ENCODE measurements at places on chromosomes 11 and 22.

DNA sequence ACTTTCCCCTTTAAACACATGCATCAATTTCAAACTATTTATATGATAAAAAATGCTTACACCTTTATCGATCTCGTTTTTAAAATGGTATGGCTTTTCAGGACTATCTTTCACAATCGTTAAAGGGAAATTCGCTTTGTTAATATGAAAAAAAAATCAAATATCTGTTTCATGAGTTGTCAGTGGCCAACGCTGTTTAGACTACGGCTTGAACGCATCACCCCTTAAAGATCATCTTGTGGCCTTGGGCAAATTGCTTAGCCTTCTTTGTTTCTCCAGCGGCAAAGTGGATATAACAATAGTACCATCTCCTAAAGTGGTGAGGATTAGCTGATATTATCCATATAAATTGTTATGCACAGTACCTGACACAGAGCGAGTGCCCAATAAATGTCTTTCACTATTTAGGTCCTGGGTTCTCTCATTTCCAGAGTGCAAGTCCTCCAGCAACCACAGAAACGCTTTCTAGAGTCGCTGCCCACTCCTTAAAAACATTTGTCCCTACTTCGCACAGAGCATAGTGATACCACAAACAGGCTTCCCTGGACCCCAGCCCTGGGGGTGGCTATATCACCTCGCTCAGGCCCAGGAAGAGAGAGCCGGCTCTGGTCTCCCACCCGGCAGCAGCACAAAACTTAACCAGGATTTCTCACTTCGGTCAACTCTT lies 904 bp downstream of the SLC35F2 start:
- no peak for DNase-seq

DNA sequence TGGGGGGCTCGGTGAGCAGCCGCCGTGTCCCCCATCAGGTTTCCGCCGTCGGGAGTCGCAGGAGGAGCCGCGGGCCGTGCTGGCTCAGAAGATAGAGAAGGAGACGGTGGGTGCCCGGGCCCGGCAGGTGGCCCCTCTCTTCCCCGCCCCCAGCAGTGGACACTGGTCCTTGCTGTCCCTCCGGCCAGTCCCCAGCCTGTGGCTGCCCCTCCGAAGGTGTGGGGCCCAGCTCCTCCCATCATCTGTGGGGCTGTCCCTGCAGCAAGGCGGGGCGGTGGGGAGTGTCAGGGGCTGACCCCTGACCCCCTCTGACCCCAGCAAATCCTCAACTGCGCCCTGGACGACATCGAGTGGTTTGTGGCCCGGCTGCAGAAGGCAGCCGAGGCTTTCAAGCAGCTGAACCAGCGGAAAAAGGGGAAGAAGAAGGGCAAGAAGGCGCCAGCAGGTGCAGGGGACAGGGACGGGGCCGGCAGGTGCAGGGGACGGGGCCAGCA lies 15.3 kb downstream of the EPS8L2 start:
- DNase-seq = no peak

GRCh38 chr11:43515090-43515489 lies 156.4 kb downstream of the TTC17 start:
- DNase-seq = no peak

DNA sequence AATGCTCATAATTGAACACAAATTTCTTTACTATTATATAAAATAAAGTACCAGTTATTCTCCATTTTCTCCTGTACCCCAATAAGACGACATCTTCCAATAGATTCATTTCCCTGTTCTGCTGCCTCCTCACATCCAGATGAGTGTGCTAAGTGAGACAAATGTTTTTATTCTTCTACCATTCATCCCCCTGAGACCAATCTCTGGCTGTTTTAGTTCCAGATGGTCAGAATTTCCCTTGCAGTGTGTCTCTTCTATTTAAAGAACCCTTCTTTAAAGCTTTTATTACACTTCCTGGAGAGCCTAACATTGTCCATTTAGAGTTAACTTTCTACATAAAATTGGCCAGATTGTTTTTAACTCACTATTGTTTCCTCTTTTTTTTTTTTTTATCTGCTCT lies 41.2 kb upstream of the GLYATL1 start:
- DNase-seq = no peak

DNA sequence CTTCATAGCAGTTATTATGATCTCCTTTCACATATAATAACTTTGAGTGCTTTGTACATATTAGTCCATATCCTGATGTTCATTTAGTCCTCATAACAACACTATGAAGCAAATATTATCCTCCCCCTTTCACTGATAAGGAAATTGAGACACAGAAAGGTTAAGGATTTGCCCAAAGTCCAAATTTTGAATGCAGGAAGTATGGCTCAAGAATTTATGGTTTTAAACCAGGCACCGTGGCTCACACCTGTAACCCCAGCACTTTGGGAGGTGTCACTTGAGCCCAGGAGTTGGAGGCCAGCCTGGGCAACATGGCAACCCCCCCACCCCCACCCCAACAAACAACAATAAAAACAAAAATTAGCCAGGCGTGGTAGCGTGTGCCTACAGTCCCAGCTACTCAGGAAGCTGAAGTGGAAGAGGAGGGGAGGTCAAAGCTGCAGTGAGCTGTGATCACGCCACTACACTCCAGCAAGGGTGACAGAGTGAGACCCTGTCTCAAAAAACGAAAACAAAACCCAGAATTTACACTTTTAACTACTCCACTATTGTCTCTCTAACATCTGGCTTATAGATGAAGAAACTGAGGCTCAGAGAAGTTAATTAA lies 8.6 kb downstream of the CCDC34 start:
- DNase-seq = no peak

- no peak for DNase-seq
These were observed 10.7 kb downstream of the CD6 start for GRCh38 chr11:60982184-60982583.

- no peak for DNase-seq
These were observed 25.5 kb downstream of the SPATA19 start for GRCh38 chr11:133819746-133820315.

DNA sequence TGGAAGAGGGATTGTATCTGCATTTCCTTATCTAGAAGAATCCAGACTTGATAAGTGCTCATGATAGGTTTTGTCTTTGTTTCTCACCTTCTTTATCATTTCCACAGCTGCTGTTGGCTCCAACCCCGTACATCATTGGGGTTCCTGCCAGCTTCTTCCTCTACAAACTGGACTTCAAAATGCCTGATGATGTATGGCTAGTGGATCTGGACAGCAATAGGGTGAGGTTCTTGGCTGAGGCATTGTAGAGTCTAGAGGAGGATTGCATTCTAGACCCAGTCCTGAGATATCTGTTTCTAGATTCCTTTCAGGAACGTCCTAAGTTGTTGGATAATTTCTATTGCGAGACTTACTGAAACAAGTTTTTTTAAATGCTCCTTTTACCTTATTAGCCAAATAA lies 8.1 kb downstream of the MADD start:
- no peak for DNase-seq

GRCh38 chr11:20522536-20522935 lies 76.9 kb upstream of the SLC6A5 start:
- no peak for DNase-seq

DNA sequence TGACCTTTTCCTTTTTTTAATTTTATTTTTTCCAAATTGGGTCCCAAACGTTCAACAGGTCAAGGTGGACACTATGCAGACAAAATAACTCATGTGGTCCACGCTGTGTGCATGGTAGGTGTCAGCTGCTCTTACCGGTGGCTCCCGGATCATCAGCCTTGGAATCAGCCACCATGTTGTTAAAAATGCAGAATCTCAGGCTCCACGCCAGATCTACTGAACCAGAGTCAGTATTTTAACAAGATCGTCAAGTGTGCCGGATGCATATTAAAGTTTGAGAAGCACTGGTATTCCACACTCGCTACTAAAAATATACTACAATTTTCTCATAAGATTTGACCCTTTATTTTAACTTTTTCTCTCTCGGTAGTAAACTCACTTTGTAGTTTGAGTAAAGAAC lies 553 bp upstream of the LDLRAD3 start:
- DNase-seq = no peak

- no peak for DNase-seq
These were observed 57.9 kb downstream of the DYNC2H1 start for GRCh38 chr11:103167166-103167565.

GRCh38 chr11:27234043-27234668 lies 128.9 kb downstream of the CCDC34 start:
- no peak for DNase-seq

- no peak for DNase-seq
These were observed 6.4 kb upstream of the GAL3ST1 start for GRCh38 chr22:30580896-30581295.

DNA sequence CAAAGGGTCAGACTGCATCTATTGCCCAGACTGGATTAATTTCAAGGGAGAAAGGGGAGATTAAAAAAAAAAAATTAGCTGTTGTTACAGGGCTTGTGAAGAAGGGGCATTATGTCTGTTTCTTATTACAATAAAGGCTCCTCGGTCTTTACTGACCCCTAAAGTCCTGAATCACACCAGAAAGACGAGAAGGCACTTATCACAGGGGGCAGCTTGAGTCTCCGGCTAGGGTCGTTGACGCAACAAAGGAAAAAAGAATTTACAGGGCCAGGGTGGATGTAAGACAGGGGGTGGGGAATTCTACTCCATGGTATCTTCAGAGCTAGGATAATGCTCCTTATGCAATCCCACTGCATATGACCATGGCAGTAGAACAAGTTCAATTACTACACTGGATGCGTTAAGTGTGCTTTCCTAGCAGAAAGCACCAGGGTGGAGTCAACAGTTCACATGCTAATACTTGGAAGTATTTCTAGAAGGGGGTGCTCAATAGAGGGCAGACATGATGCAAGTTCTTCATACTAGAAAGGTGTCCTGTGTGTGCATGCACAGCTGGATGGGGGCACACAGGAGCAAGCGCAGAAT lies 16.5 kb downstream of the DDX17 start:
- no peak for DNase-seq

DNA sequence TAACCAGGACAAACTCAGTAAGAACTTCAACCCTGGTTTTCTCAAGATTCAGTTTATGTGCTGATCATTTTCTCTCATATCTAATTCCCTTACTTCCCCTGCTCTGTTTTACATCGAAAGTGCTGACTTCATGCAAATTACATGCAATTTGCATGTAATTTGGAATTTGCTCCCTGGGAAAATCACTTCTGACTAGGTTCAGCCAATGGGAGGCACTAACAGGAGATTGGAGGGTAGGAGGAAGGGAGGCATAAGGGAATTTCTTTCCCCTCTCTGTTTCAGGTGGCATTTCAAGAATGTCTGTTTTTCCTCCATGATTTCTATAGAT lies 363.3 kb upstream of the CCDC90B start:
- no peak for DNase-seq

DNA sequence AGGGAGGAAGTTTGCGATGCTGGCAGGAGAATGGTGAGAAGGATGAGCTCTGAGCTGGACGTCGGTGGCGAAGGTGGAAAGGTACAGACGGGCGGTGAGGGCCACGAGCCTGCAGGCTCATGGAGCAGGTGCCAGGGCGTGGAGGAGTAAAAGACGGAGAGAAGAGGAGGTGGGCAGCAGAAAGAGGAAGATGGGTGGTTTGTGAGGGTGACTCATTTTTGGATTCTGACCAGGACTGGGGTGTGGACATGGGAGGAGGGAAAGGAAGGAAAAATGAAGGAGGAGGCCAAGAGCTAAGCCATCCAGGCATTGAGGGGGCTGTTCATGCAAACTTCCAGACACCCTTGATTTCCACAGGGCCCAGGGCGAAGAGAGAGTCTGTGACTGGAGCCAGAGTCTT lies 3.5 kb downstream of the ZDHHC24 start:
- DNase-seq = no peak

DNA sequence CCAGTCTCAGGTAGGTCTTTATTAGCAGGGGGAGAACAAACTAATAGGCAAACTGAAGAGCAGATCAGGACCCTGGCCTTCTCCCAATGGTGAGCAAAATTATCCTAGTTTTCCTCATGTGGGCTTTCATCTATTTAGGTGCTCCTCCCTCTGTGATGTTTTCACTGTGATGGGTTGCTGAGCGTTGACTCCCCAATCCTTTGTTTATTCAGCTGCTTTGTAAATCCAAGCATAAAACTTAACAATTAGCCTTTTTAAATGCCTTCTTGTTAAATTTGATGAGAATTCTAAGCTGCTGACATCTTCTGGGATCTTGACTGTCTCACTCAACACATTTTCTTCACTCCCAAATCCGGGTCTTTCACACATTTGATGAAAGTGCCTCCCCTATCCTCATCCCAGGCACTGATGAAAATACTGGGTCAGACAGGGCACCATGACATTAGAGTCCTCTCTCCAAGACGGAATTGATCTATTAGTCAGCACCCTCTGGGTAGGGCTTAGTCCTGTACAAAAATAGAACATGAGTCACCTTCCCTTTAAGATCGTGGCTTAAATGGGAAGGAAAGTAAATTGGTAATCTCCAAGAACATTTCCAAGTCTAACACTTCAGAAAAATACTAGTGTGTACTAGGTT lies 199.3 kb upstream of the ISX start:
- no peak for DNase-seq

DNA sequence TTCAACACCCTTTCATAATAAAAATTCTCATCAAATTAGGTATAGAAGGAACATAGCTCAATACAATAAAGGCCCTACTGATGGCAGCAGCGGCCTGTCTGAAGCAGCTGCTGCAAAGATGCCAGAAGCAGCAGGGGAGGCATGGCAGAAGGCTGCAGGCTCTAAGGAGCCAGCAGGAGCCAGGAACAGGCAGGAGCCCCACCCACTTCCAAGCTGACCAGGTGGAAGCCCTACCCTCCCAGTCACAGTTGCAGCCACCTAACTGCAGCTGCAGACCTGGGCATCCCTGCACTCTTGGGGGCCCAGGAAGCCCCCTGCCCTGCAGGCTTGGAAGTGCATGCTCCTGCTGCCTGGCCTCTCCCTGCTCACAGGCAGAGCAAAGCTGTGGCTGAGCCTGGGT lies 18.2 kb upstream of the OR6A2 start:
- DNase-seq = no peak

DNA sequence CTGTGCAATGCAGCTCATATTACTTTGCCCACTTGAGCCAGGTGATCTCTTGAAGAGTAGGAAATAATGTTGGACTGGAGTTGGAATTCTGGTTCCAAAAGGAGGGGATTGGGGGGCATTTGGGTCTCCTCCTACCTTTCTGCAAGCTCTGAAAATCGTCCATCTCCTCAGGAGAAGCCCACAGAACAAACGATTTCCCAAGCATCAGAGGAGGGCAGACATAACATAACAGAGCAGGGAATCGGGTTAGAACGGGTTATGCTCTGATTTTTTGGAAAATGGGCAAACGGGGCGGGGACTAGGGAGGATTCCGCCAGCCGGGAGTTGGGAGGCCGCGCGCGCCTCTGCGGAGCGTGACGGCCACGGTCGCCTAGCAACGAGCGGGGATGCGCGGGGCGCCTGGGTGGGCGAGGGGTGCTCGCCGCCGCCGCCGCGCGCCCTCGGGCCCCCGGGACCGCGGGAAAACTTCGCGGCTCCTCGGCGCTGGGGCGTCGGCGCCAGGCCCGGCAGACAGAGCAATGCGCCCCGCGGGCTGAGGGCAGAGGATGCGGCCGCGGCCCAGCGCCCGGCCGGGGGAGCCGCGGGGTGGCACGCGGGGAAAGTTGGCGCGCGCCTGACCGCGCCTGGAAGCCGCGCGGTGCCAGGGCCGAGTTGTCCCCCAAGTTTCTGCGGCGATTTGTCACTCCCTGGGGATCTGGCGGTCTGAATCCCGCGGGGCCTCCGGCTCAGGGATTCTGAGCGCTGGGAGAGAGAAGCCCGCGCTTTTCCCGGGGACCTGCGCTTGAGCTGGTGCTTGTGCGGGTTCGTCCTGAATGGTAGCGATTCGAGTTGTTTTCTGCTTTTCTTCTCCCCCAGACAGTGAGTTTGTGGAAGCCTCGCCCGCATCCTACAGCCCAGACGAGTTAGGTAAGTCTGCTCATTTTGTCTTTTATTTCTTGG lies 27.8 kb upstream of the AMOTL1 start:
- DNase-seq = no peak

- no peak for DNase-seq
These were observed 1058.2 kb downstream of the LRRC4C start for GRCh38 chr11:40401132-40401853.

GRCh38 chr22:20956258-20957101 lies 10.6 kb upstream of the AIFM3 start:
- no peak for DNase-seq

Measured in activated T-cell treated with anti-CD3 and anti-CD28 coated beads for 48 hours (primary cell).